Naive thymus-derived CD4-positive, alpha-beta T cell (primary cell): ENCODE measurements at places on chromosomes 4 and X. TPM values are rescaled to one million over a fixed set of nuclear protein-coding genes. Genes with fewer than 3 reads are reported as not detected.

DNA sequence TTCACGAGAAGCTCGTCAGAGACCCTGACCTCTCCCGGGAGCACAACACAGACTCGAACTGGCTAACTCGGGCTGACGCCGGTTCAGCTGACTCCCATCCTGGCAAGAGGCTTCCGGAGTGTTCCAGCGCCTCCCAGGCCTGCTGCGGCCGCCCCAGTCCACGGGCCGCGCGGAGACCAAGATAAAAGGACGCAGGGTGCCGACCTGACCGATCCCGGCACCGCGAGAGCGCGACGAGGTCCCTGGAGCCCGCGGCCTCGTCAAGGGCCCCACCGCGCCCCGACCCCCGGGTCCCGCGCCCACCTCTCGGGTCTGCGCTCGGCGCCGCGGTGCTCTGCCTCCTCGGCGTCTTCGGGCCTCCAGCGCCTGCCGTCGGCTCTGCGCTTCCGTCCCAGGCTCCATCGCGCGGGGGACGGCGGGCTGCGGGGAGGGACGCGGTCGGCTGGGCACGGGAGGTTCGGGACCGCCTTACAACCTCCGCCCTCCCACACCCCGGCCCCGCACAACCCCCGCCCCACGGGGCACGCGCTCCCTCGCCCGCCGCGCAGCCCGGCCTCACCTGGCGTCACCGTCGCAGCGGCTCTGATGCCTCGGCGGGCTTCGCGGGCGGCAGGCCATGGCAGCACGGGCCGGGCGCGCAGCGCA lies 426 bp downstream of the SLBP start:
- H3K36me3 ChIP-seq = peaks cover 12% of the 10 kb centered on the region
- peak overlapping the region; percentile 100 for H3K4me3 ChIP-seq
- H3K27ac ChIP-seq = peak overlapping the region; percentile 99
- H3K4me1 ChIP-seq = peaks cover 32% of the 10 kb centered on the region
- DNase-seq = peak; percentile 34

- H3K27ac ChIP-seq = peak overlapping the region; percentile 74
- peaks cover 30% of the 10 kb centered on the region for H3K4me1 ChIP-seq
- peak overlapping the region; percentile 74 for H3K4me3 ChIP-seq
Observed at GRCh38 chr4:6674500-6675149, 19.1 kb upstream of the S100P start.

S100G gene
- not detected for total RNA-seq

DNA sequence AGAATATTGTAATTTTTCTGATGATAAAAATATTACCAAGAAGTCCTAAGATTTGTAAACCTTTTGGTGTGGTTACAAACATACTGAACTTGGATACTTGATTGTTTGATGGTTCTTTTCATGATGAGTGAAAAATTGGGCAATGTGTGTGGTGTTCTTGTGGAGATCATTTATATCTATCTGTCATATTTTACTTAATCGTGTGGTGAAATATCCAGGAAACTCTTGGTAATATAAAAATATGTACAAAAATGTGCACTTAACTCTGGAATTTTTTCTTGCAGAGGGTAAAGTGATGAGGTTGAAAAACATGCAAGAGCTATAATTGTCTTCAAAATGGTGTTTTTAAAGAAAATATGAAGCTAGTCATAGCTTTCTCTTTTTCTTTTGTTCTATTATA lies 2.8 kb downstream of the DCUN1D4 start:
- DNase-seq = no peak
- H3K4me3 ChIP-seq = no peak overlapping the region
- H3K36me3 ChIP-seq = peaks cover 12% of the 10 kb centered on the region
- peaks cover 4% of the 10 kb centered on the region for H3K4me1 ChIP-seq

F8A3 gene
- 21.7 and 24.2 TPM in 2 replicates for total RNA-seq

GRCh38 chr4:15652191-15652590 lies 3.0 kb downstream of the FBXL5 start:
- peaks cover 52% of the 10 kb centered on the region for H3K4me1 ChIP-seq
- H3K36me3 ChIP-seq = no peaks in the 10 kb centered on the region
- H3K27ac ChIP-seq = peak overlapping the region; percentile 90
- no peak for DNase-seq
- H3K27me3 ChIP-seq = no peaks in the 10 kb centered on the region

- H3K27me3 ChIP-seq = no peaks in the 10 kb centered on the region
- DNase-seq = no peak
- H3K36me3 ChIP-seq = no peaks in the 10 kb centered on the region
- H3K4me3 ChIP-seq = no peak overlapping the region
Observed at GRCh38 chr4:81870275-81870674, 398.6 kb upstream of the RASGEF1B start.

KIAA1210 gene
- total RNA-seq = not detected

DNA sequence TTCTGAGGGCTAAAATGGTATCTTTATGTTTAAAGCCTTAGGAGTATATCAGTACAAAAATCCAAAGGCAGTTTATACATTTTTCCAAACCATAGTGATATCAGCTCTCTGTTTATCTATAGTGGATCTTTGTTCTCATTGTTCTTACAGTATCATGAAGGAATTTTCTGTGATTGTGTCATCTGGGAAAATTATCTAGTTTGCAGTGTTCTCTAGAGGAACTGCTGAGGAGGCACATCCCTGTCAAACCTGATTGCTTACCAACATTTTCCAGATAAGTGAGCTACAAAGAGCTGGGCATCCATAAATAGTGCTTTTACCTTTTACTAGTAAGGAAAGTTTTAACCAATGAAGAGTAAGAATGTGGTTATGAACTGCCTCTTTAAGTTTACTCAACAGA lies 44.9 kb upstream of the SLC25A31 start:
- no peak overlapping the region for H3K4me3 ChIP-seq
- H3K27me3 ChIP-seq = no peaks in the 10 kb centered on the region
- H3K27ac ChIP-seq = no peak overlapping the region
- no peaks in the 10 kb centered on the region for H3K36me3 ChIP-seq
- DNase-seq = no peak

RRH gene
- not detected for total RNA-seq

- H3K36me3 ChIP-seq = no peaks in the 10 kb centered on the region
- no peak overlapping the region for H3K27ac ChIP-seq
- H3K4me1 ChIP-seq = no peaks in the 10 kb centered on the region
- no peak overlapping the region for H3K4me3 ChIP-seq
Observed at GRCh38 chr4:186570193-186570996, 15.0 kb upstream of the MTNR1A start.

BDH2 gene
- total RNA-seq = 20.7 TPM

DNA sequence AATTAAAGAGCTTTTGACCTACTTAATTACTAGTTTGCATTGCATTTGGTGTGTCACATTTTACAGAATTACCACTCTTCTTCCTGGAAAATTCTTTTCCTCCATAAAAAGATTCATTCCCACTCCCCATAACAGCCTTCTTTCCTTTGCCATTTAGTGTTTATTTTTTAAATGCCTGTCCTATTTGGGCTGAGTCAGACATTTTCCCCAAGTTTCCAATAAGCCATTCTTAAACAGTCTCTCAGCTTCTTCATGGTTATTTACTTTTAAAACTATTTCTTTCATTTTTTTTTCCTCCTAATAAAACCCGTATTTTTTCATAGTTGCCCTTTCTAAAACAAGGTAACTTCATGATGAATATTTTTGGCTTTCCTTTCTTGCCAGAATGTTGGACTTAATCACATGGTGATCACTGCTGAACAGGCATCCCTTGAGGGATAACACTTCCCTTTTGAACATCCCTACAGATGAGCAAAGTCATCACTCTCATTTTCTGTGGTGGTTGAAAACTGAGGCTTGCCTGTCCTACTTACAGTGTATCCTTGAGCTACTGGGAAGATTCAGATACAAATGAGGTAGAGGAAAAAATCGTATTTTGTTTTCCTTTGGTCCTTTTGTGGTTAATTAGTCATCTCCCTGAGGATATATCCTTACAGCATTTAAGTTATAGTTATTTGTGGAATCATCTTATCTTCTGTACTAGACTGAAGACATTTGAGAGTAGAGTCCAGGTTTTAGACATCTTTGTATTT lies 520.5 kb upstream of the NR3C2 start:
- H3K4me3 ChIP-seq = no peak overlapping the region
- H3K36me3 ChIP-seq = no peaks in the 10 kb centered on the region
- H3K4me1 ChIP-seq = no peaks in the 10 kb centered on the region
- H3K27ac ChIP-seq = no peak overlapping the region
- no peak for DNase-seq

GRCh38 chrX:151977009-151977408 lies 2.5 kb upstream of the GABRE start:
- H3K36me3 ChIP-seq = no peaks in the 10 kb centered on the region
- no peak for DNase-seq
- H3K27me3 ChIP-seq = no peaks in the 10 kb centered on the region
- H3K27ac ChIP-seq = no peak overlapping the region
- no peaks in the 10 kb centered on the region for H3K4me1 ChIP-seq

PHOX2B gene
- not detected for total RNA-seq

CTAG2 gene
- total RNA-seq = not detected

RTL9 gene
- not detected in 2 replicates for total RNA-seq

DNA sequence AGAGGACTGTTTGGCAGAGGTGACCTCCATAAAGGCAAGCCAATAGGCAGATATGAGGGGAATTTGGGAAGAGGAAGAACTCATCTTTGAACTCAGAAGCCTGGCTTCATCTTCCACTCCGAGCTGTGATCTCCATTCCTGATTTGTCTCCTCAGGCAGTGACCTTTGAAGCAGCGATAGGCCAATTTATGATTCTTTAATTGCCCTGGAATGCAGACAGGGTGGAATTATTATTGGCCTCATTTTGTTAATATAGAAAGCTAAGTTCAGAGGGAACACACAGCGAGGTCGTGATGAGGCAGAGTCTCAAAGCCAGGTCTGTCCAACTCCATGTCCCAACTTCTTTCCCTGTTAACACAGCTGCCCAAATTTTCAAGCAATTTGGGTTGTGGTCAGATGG lies 16.9 kb downstream of the RTL5 start:
- DNase-seq = no peak
- H3K4me3 ChIP-seq = no peak overlapping the region
- no peaks in the 10 kb centered on the region for H3K36me3 ChIP-seq
- no peaks in the 10 kb centered on the region for H3K4me1 ChIP-seq
- H3K27me3 ChIP-seq = no peaks in the 10 kb centered on the region

DNA sequence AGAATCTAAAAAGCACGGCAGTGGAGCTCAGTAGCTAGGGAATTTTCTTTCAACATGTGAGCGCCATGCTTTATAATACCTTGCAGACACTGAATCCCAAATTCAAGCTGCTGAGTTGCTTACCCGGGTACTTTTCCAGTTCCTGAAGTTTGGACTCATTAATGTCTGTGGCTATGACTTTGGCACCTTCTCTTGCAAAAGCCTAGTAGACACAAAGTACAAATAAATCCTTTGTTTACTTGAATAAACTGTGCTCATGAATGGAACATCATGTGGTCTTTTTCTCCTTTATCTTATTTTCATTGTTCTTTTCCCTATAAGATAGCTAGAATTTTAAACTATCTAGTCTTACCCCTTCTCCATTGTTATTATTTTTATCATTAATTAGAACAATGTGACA lies 4.6 kb downstream of the BDH2 start:
- no peaks in the 10 kb centered on the region for H3K27me3 ChIP-seq
- no peak overlapping the region for H3K27ac ChIP-seq
- peaks cover 5% of the 10 kb centered on the region for H3K36me3 ChIP-seq

JCHAIN gene
- total RNA-seq = not detected

- peak overlapping the region; percentile 76 for H3K27ac ChIP-seq
- H3K27me3 ChIP-seq = no peaks in the 10 kb centered on the region
- no peaks in the 10 kb centered on the region for H3K36me3 ChIP-seq
- DNase-seq = peak; percentile 83
Observed at GRCh38 chrX:79161655-79162054, 17.2 kb downstream of the GPR174 start.

DNA sequence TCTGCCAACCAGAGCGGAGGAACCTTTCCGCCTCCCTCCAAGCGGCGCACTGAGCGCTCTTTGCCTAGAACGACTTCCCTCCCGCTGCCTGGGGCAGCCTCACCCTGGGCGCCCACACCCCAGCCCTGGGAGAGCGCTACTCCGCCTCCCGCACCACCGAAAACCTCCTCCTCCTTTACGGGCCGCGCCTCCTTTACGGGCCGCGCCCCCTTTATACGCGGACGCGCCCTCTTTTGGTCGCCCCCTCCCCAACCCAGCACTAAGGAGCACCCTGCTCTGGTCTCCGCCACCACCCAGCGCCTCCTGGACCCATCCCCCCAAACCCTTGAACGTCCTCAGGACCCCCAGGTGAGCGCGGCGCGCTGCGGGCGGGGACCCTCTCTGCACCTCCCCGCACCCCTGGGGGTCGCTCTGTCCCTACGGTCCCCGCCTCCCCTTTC lies 586 bp upstream of the NSG1 start:
- no peaks in the 10 kb centered on the region for H3K36me3 ChIP-seq
- H3K4me3 ChIP-seq = peak overlapping the region; percentile 43
- no peaks in the 10 kb centered on the region for H3K4me1 ChIP-seq
- DNase-seq = peak; percentile 36
- H3K27ac ChIP-seq = no peak overlapping the region

CMC4 gene
- total RNA-seq = 3.8 TPM

DNA sequence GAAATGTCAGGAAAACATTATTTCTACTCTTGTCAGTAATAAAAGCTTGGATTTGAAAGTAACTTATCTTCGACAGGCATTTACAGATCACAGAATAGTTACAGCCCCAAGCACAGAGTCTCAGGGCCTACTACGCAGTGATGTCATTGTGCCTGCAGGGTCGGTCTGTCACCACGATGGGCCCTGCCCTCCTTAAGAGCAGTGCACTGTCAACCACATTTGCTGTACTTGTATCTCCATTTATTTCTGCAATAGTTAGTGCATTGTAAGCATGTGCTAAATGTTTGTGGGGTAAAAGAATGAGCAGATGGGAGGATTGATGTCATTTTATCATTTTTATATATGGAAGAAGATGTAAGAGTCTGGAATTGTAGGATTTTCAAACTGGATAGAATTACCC lies 13.6 kb upstream of the CCKAR start:
- no peak overlapping the region for H3K27ac ChIP-seq
- DNase-seq = no peak
- H3K36me3 ChIP-seq = no peaks in the 10 kb centered on the region
- no peaks in the 10 kb centered on the region for H3K4me1 ChIP-seq
